AG09319 (cell line): ENCODE measurements at places on chromosomes 2 and 18.
A peak's percentile ranks its signal among the peaks of the same experiment; 100 is the strongest.

- no peak for DNase-seq
These were observed 318.0 kb downstream of the ZEB2 start for GRCh38 chr2:144201868-144202468.

GRCh38 chr2:210475706-210476105 lies 853 bp downstream of the LANCL1 start:
- no peak for DNase-seq

DNA sequence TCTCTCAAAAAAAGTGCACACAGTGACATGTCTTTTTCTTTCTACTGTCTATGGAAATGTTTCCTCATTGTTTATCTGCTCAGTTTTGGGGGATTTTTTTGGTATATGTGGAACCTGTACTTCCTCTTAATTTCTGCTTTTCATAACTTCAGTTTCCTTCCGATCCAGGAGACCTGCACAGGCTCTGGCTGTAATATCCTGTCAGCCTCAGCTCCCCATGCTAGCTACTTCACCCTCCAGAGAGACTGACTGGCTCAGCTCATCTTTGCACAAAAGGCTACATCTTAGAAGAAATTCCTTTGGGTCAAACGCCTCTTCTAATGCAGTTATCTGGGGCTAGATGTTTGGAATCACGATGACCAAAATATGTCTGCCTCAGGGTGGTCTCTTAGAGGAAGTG lies 378.4 kb downstream of the RND3 start:
- no peak for DNase-seq

GRCh38 chr18:63374540-63374939 lies 7.5 kb upstream of the KDSR start:
- no peak for DNase-seq

DNA sequence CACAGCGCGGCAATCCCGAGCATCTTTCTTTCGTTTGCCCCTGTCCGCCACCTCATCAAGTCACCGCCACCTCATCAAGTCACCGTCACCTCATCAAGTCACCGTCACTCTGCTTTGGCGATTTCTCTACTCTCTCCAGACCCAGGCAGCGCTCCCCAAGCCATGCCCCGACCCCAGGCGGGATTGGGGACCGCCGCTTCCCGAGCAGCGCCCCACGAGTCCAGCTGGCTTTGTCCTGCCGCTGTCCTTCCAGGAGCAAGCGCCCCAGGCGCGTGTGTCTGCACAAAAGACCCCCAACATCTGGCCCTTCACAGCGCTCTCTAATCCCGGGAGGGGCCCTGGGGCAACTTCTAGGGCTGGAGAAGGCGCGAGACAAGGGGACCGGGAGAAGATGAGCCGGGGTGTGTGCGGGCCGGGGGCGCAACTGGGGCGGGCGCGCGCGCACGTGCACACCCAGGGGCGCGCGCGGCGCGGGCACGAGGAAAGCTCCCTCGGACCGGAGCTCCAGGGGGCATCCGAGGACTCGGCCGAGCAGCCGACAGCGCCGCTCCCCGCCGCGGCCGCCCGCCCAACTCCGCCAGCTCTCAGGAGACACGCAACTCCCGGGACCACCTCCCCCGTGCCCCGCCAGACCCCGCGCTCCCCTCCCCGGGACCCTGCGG lies 633 bp upstream of the RNF152 start:
- no peak for DNase-seq

GRCh38 chr2:27954771-27955383 lies 64.3 kb downstream of the BABAM2 start:
- peak; percentile 96 for DNase-seq

GRCh38 chr2:26610504-26611335 lies 30.4 kb downstream of the CIB4 start:
- DNase-seq: no peak

- DNase-seq: no peak
These were observed 124.2 kb downstream of the CBLN2 start for GRCh38 chr18:72419914-72420313.

DNA sequence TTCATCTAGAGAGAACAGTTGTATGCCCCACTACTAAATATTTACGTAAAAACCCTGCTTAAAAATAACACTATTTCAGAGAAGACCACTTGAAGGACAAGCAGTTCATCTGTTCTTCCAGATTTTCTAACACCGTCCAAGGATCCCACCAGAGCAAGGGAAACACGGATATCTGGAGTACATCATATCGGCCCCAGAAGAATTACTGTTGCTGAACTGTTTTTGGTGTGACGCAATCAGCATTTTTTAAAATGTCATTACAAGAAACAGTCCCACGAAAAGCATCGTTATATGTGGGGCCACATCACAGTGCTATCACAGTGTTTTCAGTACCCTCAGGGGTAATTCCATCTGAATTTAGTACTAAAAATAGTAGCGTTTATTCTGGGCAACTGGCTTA lies 134.5 kb upstream of the PKDCC start:
- no peak for DNase-seq

DNA sequence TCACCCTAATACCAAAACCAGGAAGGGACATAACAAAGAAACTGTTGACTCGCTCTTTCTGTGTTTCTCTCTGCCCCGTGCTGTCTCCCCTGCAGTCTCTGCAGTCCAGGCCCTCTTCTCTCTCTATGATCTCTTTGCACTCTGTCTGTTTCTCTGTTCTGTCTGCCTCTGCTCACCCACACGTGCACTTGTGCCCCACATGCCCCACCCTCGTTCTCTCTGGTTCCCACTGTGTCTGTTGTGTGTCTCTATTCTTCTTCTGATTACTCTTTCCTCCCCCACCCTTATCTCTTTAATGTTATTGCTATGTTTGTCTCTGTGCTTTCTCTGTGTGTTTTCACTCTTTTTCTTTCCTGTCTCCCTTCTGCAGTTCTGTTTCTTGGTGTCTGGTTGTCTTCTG lies 54.0 kb downstream of the NAT8 start:
- no peak for DNase-seq

GRCh38 chr2:96161898-96162297 lies 16.7 kb upstream of the DUSP2 start:
- no peak for DNase-seq

GRCh38 chr2:20356042-20356441 lies 5.4 kb upstream of the PUM2 start:
- peak; percentile 64 for DNase-seq

DNA sequence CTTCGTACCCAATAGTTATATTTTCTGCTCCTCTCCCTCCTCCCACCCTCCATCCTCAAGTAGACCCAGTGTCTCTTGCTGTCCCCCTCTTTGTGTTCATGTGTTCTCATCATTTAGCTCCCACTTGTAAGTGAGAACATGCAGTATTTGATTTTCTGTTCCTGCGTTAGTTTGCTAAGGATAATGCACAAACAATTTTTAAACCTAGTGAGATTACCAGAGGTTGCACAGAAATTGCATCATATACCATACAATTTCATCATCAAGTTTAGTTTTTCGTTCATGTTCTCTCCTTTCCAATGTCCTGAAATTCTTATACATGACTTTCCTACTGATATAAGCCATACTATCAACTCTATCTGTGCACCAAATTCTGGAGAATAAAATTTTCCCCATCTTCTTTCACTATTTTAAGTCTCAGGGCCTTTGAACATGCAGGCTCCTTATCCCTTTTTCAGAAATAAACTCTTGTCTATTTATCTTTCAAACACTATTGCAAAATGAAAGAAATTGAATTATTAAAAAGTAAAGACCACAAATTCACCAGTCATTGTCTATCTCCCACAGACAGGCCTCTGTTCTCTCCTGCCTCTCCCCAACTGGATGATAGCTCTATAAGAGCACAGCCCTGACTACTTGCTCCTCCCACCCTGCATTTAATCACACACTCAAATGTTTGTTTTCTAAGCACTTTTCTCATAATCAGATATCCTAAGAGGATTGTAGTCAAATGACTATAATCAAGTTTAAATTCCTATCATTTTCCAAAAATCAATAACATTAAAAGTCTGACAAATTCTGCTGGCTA lies 27.2 kb upstream of the B4GALT6 start:
- no peak for DNase-seq

GRCh38 chr18:37435996-37436395 lies 129.6 kb downstream of the CELF4 start:
- no peak for DNase-seq

DNA sequence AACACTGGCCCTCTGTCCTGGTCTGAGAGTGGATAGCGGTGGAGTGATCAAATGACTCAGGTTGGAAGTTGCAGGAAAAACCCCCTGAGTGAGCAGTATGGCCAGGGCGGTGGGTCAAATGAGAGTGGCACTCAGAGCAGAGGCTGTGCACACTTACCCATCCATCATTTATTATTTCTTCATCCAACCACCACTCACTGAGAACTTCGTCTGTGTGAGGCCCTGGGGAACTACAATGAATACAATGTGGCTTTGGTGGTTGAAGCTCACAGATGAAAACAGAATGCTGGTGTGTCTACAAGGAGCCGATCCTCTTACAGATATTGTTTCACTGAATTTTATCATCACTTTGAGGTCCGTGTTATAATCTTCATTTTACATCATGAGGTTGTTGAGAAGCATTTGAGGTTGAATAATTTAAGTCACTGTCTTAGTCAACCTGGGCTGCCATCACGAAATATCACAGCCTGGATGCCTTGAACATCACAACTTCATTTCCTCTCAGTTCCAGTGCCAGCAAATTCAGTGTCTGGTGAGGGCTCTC lies 73.4 kb upstream of the ID2 start:
- DNase-seq: no peak

- no peak for DNase-seq
These were observed 522.0 kb downstream of the PLCL1 start for GRCh38 chr2:198326431-198326830.

DNA sequence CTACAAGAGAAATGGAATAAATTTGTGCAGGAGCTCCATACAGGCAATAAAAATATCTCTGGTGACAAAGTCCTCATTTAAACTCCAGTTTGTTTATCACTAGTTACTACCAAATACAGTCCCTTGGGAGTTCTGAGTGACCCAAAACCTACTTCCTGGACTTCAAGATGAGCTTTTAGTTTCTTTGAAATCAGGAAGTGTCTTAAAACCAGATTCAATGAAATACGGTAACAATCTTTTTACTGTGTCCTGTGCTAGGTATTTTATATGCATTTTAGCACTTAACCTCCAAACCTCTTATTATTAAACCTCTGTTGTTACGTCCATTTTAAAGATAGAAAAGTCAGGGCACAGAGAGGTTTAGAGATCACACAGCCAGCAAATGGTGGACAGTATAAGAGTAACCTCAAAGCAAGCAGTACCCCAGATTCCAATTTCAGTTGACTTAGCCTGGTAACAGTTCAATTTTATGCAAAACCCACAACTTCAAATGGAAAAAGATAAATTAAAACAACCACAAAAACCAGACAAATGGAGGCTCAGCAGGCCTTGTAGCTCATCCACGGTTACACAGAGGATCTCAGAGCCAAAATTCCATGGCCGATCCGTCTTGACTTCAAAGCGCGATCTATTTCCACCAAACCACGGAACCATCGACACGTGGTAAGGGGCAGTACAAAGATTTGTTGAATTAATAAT lies 1.3 kb upstream of the KCMF1 start:
- DNase-seq: no peak

DNA sequence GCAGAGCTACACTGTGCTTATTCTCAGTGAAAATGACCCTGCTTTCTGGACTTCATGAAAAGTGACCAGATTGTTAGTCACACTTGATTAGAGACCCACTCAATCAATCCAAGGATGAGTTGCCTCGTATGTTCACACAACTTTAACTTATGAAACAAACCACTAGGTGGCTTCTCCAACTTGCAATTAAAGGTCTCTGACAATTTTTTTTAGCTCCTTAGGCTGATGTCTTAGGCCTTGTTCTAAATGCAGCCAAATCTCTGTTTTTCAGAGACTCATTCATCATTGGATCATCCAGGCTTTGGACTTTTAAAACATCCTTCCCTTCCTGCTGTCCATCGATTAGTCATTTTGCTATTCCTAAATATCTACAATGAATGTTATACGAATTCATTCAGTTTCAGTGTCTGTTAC lies 63.4 kb downstream of the MREG start:
- no peak for DNase-seq

GRCh38 chr2:238106339-238106697 lies 6.2 kb downstream of the ESPNL start:
- DNase-seq: no peak

DNA sequence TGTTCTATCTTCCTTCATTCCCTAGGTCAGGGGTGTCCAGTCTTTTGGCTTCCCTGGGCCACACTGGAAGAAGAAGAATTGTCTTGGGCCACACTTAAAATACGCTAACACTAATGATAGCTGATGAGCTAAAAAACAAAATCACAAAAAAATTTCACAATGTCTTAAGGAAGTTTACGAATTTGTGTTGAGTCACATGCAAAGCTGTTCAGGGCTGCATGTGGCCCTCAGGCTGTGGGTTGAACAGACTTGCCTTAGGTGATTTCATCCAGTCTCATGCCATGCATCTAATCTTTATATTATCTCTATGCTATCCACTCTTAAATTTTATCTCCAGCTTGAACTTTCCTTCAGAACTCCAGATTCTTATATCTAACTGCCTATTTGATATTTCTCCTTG lies 80.1 kb downstream of the CCDC85A start:
- no peak for DNase-seq

DNA sequence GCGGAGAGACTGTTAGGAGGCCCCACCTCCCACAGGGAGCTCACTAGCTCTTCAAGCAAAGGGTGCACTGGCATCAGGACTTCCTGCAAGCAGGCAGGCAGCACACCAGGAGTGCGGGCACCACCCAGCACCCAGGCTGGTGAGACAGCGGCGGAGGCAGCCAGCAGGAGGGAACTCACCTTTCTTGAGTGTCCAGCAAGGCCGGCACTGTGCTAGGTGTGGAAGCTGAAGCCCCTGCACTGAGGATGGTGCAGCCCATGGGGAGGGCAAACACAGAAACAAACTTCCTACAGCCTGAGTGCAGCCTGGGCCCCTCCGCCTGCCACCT lies 100.7 kb upstream of the ID2 start:
- DNase-seq: no peak

GRCh38 chr2:238203973-238204683 lies 633 bp upstream of the ILKAP start:
- DNase-seq: no peak

DNA sequence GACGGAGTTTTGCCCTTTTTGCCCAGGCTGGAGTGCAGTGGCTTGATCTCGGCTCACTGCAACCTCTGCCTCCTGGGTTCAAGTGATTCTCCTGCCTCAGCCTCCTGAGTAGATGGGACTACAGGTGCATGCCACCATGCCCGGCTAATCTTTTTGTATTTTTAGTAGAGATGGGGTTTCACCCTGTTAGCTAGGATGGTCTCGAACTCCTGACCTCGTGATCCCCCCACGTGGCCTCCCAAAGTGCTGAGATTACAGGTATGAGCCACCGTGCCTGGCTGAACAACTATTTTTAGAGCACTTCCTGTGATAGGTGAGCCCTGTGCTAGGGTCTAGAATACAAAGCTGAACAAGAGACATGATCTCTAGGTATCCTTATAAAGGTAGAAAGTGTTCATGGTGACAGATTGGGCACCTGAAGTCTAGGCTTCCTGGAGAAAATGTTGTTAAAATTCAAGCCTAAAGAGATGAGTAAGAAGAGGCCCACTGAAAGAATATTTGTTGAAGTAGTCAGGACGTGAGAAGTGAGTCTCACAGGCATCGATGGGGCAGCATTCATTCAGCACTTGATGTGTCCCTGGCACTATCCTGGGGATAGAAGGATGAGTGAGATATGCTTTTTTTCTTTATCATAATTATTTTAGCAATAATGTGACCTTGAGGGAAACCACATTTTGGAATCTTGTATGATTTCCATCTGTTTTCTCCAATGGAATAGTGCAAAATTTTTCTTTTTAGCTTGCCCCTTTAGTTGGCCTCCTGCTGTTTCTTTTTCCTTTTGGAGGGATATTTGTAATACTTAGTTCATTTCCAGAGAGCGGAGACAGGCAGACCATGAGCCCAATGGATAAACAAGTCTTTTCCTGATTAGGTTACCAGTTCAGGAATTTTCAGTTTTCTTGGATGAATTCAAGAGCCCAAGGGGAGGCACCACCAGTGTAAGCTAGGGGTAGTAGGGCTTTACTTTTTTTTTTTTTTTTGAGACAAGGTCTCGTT lies 5.1 kb downstream of the ZNF236 start:
- DNase-seq: no peak
